ENCODE measurements at places on chromosomes 16 and 17. TPM values are rescaled to one million over a fixed set of nuclear protein-coding genes. Genes with fewer than 3 reads are reported as not detected.

DNA sequence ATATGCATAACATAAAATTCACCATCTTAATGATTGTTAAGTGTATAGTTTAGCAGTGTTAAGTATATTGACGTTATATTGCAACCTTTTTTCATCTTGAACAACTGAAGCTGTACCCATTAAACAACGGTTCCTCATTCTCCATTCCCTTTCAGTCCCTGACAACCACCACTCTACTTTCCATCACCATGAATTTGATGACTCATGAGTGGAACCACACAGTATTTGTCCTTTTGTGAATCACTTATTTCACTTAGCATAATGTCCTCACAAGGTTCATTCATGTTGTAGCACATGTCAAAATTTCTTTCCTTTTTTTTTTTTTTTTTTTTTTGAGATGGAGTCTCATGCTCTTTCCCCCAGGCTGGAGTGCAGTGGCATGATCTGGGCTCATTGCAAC, 46.0 kb downstream of the HOXB1 start:
- no peaks in the 10 kb centered on the region for H3K36me3 ChIP-seq
- no peaks in the 10 kb centered on the region for H3K27me3 ChIP-seq
- H3K4me1 ChIP-seq = no peaks in the 10 kb centered on the region
- DNase-seq = no peak

DNA sequence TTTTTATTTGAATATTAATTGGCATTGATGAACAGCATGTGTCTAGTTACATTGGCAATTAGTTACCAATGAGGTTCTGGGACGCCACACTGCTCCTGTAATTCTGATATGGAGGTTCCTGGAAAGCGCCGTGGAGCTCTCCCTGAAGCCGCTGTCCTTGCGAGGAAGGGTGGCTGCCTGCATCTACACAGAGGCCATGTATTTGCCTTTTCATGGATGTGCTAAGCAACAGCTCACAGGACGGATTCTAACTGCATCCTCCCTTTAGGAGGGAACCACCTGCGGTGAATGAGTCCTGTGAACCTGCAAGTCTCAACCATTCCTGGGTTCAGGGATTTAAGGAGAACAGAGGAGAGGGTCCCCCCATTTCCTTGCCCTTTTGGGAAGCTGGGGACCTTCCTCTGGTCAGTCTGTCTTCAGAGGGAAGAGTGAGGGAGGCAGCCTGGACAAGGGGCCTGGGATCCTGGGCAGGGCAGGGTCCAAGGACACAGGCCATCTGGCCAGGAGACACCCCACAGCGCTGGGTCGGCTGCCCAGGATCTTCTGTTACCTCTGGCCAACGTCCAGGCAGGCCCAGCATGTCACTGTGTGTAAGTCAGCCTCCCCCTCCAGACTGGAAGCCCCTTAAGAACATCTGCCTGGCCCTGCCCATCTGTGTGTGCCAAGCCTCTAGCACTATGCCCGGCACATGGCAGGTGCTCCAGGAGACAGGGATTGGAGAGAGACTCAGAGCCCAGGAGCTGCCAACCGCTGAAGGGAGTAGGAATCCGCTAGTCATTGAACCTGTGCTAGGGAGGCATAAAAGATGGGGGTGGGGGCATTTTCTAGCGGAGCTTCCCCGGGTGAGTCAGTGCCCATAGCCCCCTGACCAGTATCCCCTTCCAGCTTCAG, 314.1 kb upstream of the TNRC6C start:
- H3K36me3 ChIP-seq = no peaks in the 10 kb centered on the region
- H3K4me1 ChIP-seq = no peaks in the 10 kb centered on the region
- no peak overlapping the region for H3K27ac ChIP-seq
- H3K27me3 ChIP-seq = no peaks in the 10 kb centered on the region
- DNase-seq = no peak
- no peak overlapping the region for H3K4me3 ChIP-seq

Gene BICDL2
- total RNA-seq = not detected

DNA sequence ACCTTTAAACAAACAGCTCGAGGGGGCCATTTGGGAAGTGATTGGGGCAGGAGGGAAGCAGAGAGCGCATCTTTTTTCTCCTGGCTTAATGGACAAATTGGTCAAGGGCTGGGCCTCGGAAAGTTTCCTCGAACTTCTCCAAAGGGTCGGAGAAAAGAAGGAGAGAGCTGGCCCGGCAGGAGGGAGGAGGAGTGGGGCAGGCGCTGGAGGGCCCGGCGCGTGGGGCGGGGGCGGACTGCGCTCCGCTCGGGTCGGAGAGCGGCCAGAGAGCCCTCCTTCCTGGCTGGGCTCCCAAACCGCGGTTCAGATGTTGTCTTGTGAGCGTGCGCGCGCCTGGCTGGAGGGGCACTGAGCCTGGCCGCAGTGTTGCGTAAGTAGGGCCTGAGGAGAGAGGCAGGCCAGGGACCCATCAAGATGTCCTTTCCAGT, 1.2 kb downstream of the MMP2 start:
- H3K36me3 ChIP-seq = peaks cover under 1% of the 10 kb centered on the region
- no peak overlapping the region for H3K27ac ChIP-seq
- peaks cover 9% of the 10 kb centered on the region for H3K4me1 ChIP-seq
- peak overlapping the region; percentile 65 for H3K4me3 ChIP-seq
- H3K27me3 ChIP-seq = peaks cover 46% of the 10 kb centered on the region
- DNase-seq = peak; percentile 93

DNA sequence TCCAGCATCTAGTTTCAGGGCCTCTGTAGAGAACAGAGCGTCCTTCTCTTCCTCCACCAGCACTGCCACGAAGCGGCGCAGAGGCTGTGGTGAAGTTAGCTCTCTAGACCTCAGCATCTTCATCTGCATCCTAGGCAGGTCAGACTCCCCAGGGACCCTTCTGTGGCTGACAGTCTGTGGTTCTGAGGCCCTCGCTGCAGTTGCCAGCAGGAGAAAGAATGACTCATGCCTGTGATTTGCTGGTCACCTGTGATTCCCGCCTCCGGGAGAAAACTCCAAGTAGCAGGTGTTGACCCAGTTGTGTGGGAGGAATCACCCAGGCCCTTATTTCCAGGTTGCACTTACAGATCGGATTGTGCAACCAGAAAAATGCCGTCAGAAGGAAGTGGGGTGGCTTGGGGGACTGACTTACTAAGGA, 117.3 kb upstream of the CACNG5 start:
- no peaks in the 10 kb centered on the region for H3K27me3 ChIP-seq

Gene PAFAH1B1
- 141 TPM for total RNA-seq

Gene CACNA1H
- 3.4 TPM for total RNA-seq

DNA sequence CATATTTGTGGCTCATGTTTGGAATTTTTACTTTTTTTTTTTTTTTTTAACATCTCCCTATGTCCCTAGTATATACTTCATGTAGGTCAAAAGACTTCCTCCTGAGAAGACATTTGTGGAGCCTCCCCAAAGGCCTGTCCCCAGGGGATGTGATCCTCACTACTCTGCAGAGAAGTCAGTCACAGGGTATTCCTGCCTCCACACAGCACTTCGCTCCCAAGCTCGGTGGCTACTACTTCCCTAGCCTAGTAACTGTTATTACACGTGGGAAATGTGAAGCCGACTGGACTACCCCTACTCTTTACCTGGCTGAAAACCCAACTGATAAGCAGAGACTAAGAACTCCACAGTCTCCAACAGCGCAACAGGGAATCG, 116.8 kb downstream of the HIC1 start:
- no peaks in the 10 kb centered on the region for H3K36me3 ChIP-seq
- DNase-seq = no peak
- H3K4me1 ChIP-seq = peaks cover 60% of the 10 kb centered on the region
- H3K27me3 ChIP-seq = no peaks in the 10 kb centered on the region
- H3K4me3 ChIP-seq = peak overlapping the region; percentile 37
- peak overlapping the region; percentile 84 for H3K27ac ChIP-seq

GRCh38 chr16:67871256-67871655, 1.6 kb upstream of the EDC4 start:
- peak overlapping the region; percentile 87 for H3K27ac ChIP-seq
- H3K4me3 ChIP-seq = no peak overlapping the region
- DNase-seq = no peak
- peaks cover 29% of the 10 kb centered on the region for H3K4me1 ChIP-seq
- no peaks in the 10 kb centered on the region for H3K27me3 ChIP-seq
- peaks cover 65% of the 10 kb centered on the region for H3K36me3 ChIP-seq

DNA sequence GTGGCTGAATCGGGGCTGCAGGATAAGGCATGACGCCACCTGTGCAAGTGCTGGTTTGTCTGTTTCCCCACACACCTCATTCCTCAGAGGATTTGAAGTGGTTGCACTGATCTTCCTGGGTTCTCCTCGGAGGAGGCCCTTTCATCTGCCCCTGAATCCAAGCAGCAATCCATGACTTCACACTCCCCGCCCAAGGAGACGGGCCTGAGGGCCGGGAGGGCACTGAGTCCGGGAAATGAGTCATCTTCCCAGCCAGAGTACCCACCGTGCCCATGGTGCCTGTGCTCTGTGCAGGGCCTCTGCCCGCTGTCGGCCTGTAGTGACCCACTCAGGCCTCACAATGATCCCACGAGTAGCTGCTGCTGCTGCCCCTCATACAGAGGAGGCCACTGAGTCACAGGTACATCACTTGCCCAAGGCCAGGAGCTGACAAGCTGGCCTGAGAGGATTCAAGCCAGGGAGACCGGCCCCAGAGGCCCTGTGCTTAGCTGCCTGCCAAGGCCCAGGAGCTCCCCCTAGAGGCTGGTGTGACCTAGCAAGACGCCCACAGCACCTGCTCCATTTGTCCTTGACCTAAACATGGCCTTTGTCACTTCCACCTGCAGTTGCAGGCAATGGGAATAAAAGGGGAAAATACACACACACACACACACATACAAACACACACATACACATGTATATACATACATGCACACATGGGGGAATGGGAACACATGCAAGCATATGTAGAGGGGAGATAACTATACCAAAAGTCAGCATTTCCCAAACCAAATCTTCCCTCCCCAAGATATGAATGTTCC, 240.0 kb downstream of the C16orf95 start:
- H3K4me3 ChIP-seq = no peak overlapping the region
- H3K4me1 ChIP-seq = no peaks in the 10 kb centered on the region
- H3K27me3 ChIP-seq = peaks cover 3% of the 10 kb centered on the region
- no peak for DNase-seq
- H3K36me3 ChIP-seq = no peaks in the 10 kb centered on the region
- no peak overlapping the region for H3K27ac ChIP-seq

- H3K4me3 ChIP-seq = no peak overlapping the region
- no peaks in the 10 kb centered on the region for H3K27me3 ChIP-seq
- peaks cover 7% of the 10 kb centered on the region for H3K36me3 ChIP-seq
- no peak for DNase-seq
These were observed 20.8 kb downstream of the UNC13D start for GRCh38 chr17:75823257-75824041.

Gene SPECC1
- total RNA-seq = 4.7 TPM

- DNase-seq = no peak
- H3K4me3 ChIP-seq = no peak overlapping the region
- no peaks in the 10 kb centered on the region for H3K36me3 ChIP-seq
- no peaks in the 10 kb centered on the region for H3K27me3 ChIP-seq
- H3K4me1 ChIP-seq = no peaks in the 10 kb centered on the region
- H3K27ac ChIP-seq = no peak overlapping the region
These were observed 417.9 kb upstream of the C16orf82 start for GRCh38 chr16:26648851-26649250.

DNA sequence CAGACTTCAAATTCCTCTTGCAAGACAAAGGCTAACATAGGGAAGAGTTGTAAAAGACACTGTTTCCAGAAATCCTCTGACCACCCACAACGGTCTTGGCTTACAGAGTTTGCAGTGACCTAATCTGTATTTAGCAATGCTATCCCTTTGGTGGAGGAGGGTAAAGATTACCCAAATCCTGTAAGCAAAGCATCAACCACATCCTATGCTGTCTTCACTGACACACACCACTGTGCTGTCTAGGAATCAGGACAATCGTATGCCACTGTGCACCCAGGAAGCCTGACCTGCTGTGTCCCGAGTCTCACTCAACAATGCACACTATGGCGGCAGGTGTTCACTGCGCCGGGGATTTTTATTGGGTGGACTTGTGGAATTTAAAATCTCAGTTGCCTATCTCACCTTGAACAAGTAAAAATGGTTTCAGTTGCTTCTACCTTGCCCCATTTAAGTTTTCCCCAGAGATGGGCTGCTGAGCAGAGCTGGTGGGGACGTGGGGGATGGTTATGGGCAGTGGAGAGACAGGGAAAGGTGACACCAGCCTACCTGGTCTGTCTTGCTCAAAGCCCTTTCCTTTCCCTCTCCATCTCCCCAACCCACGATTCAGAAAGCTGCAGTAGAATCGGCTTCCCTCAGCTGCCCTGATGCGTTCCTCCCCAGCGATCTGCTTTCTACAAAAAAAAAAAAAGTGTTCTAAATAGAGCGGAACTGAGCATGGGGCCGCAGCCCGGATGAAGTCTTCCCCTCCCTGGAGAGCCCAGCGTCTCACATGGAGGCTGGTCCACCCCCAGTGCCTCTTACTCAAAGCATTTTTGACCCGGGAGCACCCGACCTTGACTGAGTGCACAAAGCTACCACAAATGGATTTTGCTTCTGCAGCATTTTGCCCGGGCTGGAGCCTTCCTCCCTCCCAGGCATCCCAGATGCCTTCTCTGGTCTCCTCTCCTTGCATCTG, 271.5 kb downstream of the SOX9 start:
- H3K27me3 ChIP-seq = no peaks in the 10 kb centered on the region
- H3K4me1 ChIP-seq = no peaks in the 10 kb centered on the region
- DNase-seq = no peak

- peak overlapping the region; percentile 61 for H3K4me3 ChIP-seq
- no peak for DNase-seq
- peak overlapping the region; percentile 96 for H3K27ac ChIP-seq
These were observed 6.0 kb downstream of the ZNF213 start for GRCh38 chr16:3140603-3141427.

GRCh38 chr16:84450176-84450865, 54.1 kb downstream of the MEAK7 start:
- no peaks in the 10 kb centered on the region for H3K36me3 ChIP-seq
- H3K4me1 ChIP-seq = no peaks in the 10 kb centered on the region
- no peak overlapping the region for H3K27ac ChIP-seq
- H3K27me3 ChIP-seq = no peaks in the 10 kb centered on the region
- DNase-seq = no peak

DNA sequence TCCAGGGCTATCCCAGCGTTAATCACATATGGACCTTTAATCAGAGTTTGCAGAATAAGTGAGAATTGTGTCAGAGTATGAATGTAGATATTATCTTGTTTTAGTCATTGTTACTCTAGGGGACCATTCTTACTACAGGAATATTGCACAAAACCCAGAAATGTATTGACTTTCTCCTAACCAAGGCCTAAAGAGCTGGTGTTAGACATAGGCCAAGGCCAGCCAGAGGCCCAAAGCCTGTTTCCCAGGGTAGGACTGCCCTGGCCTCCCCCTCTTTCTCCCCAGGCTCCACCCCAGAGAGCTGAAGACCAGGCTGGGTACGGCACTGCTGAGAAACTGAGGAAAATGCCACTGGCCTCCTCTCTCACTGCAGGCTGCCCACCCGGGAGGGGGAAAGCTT, 41.9 kb upstream of the MEOX1 start:
- no peak overlapping the region for H3K27ac ChIP-seq
- H3K36me3 ChIP-seq = no peaks in the 10 kb centered on the region
- peaks cover 9% of the 10 kb centered on the region for H3K27me3 ChIP-seq
- H3K4me1 ChIP-seq = no peaks in the 10 kb centered on the region
- no peak for DNase-seq
- H3K4me3 ChIP-seq = no peak overlapping the region

DNA sequence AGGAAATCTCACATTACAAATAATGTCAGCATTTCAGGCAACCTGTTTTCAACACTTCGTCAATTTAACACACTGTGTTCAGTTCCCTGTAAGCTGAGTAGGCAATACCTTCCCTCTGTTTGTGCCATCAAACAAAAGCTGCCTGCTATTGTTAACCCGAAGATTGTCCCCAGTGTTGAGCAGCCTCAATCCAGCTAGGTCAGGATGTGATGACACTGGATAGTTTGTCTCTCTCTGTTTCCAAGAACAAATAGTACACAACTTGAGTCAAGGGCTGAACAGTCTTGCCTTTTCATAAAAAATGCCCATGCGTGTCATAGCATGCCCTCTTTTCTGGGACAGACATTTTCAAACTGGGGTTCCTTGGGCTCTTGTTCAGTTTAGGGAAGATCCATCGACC, 36.4 kb downstream of the HSD17B2 start:
- H3K4me1 ChIP-seq = no peaks in the 10 kb centered on the region
- H3K27me3 ChIP-seq = no peaks in the 10 kb centered on the region
- no peak overlapping the region for H3K27ac ChIP-seq
- DNase-seq = no peak
